ENCODE measurements at places on chromosomes 2 and 18.

DNA sequence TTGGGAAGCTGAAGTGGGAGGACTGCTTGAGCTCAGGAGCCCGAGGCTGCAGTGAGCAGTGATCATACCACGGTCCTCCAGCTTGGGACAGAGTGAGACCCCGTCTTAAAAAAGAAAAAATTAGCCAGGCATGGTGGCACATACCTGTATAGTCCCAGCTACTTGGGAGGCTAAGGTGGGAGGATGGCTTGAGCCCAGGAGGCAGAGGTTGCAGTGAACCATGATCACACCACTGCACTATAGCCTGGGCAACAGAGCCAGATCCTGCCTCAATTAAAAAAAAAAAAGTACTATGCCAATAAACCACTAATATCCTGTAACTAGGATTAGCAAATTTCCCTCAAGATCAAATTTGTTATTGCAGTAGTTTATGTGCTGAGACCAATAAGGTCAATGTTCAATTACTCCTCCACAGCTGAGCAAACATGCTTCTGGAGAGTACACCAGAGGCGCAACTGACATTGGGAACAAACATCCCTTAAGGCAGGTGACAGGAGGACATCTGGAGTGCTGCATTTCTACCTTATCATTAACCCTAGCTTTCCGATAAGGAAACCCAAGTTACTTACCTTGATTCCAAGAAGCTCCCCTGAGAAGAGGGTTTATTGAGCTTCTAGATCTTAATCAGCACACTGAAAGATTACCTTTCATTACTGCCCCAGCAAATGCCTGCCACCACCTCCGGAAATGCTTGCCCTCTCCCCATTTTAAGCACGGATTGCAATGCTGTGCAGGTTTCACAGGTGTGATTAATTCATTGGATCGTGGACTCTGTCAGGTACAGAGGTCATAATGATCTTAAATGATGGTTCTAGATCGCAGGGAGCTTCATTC, 26.2 kb downstream of the MGAT4A start:
- DNase-seq = no peak

GRCh38 chr2:3486047-3487027, 33.0 kb downstream of the ADI1 start:
- no peak for DNase-seq

DNA sequence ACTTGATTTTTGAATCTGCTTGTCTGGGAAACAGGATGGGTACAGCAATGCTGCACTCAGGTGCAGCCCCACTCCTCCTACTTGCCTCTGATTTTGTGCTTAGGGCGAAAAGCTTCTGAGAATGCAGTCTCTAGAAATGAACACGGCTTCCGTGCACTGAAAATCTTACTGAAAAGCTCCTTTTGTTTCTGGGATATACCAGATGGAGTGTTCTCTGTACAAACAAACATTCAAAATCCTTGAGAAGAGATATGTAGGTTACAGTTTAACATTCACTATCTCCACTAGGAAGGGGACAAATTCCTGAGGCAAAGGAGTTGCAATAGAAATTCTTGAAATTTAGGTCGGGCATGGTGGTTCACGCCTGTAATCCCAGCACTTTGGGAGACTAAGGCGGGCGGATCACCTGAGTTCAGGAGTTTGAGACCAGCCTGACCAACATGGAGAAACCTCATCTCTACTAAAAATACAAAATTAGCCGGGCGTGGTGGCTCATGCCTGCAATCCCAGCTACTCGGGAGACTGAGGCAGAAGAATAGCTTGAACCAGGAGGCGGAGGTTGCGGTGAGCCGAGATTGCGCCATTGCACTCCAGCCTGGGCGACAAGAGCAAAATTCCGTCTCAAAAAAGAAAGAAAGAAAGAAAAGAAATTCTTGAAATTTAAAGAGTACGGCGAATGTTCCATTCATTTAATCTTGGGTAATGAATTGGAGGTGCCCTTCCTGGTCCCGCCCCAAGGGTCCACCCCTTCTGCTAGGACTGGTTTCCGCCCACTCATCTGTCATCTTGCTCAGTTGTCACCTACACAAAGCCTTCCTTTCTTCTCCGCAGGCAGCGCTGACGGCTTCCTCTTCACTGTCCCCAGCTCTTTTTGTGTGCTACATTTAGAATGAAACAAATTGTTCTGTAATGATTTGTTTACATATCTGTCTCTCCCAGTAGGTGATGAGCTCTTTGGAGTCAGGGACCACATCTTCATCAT, 92.4 kb downstream of the SOCS6 start:
- DNase-seq = no peak

- DNase-seq = no peak
Measured at GRCh38 chr2:118249531-118249930, 161.3 kb downstream of the INSIG2 start.

GRCh38 chr2:120591572-120591971, 144.1 kb upstream of the GLI2 start:
- DNase-seq = no peak

GRCh38 chr2:240701091-240701735, 9.5 kb downstream of the AQP12A start:
- DNase-seq = no peak
